ENCODE measurements at places on chromosomes 7 and 10. TPM values are rescaled to one million over a fixed set of nuclear protein-coding genes. Genes with fewer than 3 reads are reported as not detected.

Gene LIPM
- total RNA-seq: not detected

GRCh38 chr10:69973678-69974077, 79.0 kb upstream of the MACROH2A2 start:
- H3K4me1 ChIP-seq: peaks cover 5% of the 10 kb centered on the region
- DNase-seq: peak; percentile 15

GRCh38 chr7:34322841-34323240, 335.2 kb upstream of the NPSR1 start:
- no peak overlapping the region for H3K27ac ChIP-seq
- peaks cover 5% of the 10 kb centered on the region for H3K4me1 ChIP-seq
- H3K4me3 ChIP-seq: no peak overlapping the region
- 0 out of 2 replicates have a peak, but pooled peaks cover under 1% of the 10 kb centered on the region for H3K27me3 ChIP-seq

DNA sequence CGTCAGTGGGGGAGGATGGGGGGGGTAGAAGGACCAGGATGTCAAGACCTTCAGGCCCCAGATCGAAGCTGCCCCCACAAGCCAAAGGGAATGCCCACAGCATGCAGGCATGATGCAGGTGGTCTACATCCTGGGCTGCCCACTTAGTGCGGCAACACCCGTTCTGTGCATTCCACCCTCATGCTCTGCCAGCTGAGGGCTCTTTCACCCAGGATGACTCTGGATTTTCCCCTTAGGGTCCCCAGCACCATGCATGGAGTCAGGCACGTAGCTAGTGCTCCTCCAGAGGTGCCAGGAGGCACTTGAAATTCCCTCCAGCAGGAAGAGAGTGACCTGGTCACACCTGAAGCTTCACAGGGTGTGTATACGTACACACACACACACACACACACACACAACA, 66.2 kb downstream of the SH3PXD2A start:
- no peak for DNase-seq
- peaks cover 3% of the 10 kb centered on the region for H3K4me1 ChIP-seq
- H3K36me3 ChIP-seq: no peaks in the 10 kb centered on the region
- no peak overlapping the region for H3K4me3 ChIP-seq

Gene GIMAP5
- total RNA-seq: not detected

GRCh38 chr10:70592746-70593512, 9.6 kb downstream of the PRF1 start:
- no peak overlapping the region for H3K4me3 ChIP-seq
- H3K27me3 ChIP-seq: peaks cover 35% of the 10 kb centered on the region

DNA sequence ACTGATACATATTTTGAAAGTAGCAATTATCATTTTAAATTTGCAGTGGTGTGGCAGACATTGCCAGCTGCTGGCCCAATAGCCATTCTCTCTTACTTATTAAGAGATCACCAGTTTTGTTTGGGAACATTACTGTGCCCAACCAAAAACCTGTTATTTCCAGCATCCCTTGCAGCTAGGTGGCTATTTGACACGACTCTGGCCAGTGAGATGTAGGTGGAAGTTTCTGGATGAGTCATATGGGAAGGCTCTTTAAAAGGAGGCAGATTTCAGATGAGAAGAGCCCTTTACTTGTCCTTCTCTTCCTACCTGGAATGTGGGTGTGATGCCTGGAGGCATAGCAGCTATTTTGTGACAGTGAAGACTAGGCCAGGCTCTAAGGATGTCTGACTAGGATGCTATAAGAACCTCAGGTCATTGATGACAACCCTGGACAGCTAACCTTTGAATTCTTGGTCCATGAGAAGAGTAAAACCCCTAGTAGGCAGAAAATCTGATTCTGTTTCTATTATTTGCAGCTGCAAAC, 77.9 kb downstream of the CARD11 start:
- H3K4me1 ChIP-seq: no peaks in the 10 kb centered on the region
- no peak for DNase-seq
- H3K27me3 ChIP-seq: 0 out of 2 replicates have a peak, but pooled peaks cover 1% of the 10 kb centered on the region
- H3K36me3 ChIP-seq: no peaks in the 10 kb centered on the region

Gene PTPN20
- total RNA-seq: not detected

DNA sequence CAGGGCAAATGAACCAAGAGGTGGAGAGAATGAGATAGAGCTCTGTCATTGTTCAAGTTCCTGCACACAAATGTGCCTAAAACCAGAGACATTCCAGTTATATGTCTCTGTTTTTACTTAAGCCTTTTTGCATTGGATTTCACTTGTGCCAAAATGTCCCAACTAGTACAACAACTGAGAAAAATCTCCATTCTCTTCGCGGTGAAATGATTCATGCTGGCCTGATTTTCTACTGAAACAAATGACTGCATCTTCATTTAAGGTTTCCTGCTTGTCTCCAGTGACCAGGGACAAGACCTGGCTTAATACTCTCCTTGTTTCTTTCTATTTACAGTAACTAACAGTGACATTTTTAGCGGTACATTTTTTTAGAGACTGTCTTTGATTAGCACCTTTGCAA, 714.9 kb downstream of the KCNMA1 start:
- no peaks in the 10 kb centered on the region for H3K27me3 ChIP-seq
- no peak overlapping the region for H3K4me3 ChIP-seq
- DNase-seq: no peak

- no peaks in the 10 kb centered on the region for H3K36me3 ChIP-seq
- no peaks in the 10 kb centered on the region for H3K4me1 ChIP-seq
- H3K4me3 ChIP-seq: no peak overlapping the region
These were observed 289.6 kb downstream of the POM121L12 start for GRCh38 chr7:53325061-53325460.

- peaks cover 33% of the 10 kb centered on the region for H3K4me1 ChIP-seq
- no peak overlapping the region for H3K4me3 ChIP-seq
- no peak overlapping the region for H3K27ac ChIP-seq
These were observed 100.5 kb upstream of the PPIF start for GRCh38 chr10:79246606-79247275.

DNA sequence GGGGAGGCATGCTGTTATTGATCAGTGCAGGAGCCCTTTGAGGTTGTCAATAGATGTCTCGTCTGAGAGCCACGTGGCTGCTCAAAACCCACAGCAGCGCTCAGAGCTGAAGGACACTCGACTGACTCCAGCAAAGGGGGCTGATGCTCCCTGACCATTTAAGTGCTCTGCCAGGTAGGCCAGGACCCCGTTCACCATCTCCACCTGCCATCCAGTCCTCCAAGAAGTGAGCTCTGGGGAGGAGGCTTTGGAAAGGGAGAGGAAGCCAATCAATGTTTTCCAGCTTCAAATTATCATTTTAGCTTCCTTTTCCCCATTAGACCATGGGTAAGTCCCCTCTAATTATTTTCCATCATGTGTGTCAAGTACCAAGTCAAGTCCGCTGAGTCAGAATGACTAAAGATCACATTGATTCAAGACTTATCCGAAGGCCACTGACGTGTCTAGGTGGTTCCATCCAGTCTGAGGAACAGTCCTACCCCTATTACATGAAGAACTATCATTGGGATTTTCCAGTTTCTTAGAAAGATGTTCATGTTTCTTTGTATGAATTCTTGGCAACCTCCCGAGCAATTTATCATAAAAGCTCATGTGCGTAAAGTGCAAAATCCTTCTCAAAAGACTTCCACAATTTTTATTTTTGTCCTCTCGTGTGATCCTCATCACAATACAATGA, 302.6 kb upstream of the LYZL1 start:
- H3K36me3 ChIP-seq: no peaks in the 10 kb centered on the region
- H3K27me3 ChIP-seq: no peaks in the 10 kb centered on the region
- peaks cover 4% of the 10 kb centered on the region for H3K4me1 ChIP-seq
- DNase-seq: peak; percentile 42
- H3K27ac ChIP-seq: no peak overlapping the region

Gene CYP3A7
- total RNA-seq: not detected

DNA sequence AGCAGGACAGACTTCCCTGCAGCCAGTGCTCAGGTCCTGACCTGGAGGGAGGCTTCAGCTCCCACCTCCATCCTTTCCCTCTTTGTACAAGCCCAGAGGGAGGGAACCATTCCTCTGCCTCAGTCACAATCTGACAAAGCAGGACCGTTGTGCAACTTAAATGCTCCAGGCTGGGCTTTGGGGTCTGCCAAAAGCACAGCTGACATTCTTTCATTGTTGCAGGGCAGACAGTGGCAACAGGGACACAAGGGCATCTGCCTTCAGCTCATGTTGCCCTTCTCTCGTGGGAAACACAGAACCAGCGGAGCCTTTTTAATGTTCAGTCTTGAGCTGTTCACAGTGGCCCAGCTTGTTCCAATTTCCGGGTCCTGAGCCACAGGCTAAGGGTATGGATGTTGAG, 155.7 kb upstream of the TNS3 start:
- H3K4me1 ChIP-seq: peaks cover 8% of the 10 kb centered on the region
- no peak overlapping the region for H3K4me3 ChIP-seq
- no peak overlapping the region for H3K27ac ChIP-seq

Gene CXCL12
- 15.8 TPM for total RNA-seq

DNA sequence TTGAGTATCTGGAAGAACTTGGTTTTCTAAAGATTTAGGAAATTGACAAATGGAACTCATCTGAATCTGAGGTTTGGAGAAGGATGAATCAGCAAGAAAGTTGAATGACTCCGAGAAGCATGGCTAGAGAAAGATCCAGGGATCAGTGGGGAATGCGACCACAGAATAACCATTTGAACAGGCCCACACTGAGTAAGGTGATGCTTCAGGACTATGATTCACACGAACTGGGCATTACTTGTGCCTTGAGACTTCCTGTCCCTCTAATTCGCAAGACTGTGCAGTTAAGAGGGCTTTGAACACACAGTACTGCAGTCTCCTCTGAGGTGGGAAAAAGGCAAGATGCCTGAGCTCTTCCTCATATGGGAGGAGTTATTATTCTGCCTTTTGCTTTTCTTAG, 395.5 kb upstream of the POM121L12 start:
- H3K27me3 ChIP-seq: no peaks in the 10 kb centered on the region
- H3K4me1 ChIP-seq: no peaks in the 10 kb centered on the region
- H3K4me3 ChIP-seq: no peak overlapping the region
- H3K27ac ChIP-seq: no peak overlapping the region
- DNase-seq: no peak

Gene CALHM3
- not detected for total RNA-seq

DNA sequence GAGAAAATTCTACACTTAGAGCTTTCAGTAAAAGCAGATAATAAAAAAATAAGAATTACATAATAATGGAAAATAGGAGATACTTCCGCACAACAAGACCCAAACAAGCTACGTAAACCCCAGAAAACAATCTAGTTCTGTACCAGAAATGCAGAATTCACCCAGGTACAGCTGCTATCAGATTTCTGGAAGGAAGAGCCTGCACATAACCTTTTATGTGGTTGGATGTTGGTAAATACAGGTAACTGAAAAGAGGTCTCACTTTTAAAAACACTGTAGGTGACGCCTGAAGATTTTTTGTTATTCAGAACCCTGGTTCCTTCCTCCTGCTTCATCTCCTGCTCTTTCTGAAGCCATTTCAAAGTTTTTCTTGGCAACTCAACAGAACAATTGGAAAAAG, 29.9 kb downstream of the PANK1 start:
- DNase-seq: no peak
- H3K36me3 ChIP-seq: peaks cover under 1% of the 10 kb centered on the region
- no peaks in the 10 kb centered on the region for H3K27me3 ChIP-seq
- H3K4me3 ChIP-seq: no peak overlapping the region
- no peak overlapping the region for H3K27ac ChIP-seq
- H3K4me1 ChIP-seq: peaks cover 3% of the 10 kb centered on the region

GRCh38 chr10:97490592-97490991, 7.6 kb downstream of the MMS19 start:
- no peak for DNase-seq
- no peaks in the 10 kb centered on the region for H3K27me3 ChIP-seq
- no peak overlapping the region for H3K27ac ChIP-seq
- H3K4me1 ChIP-seq: peaks cover 11% of the 10 kb centered on the region
- H3K4me3 ChIP-seq: no peak overlapping the region
- H3K36me3 ChIP-seq: peaks cover 4% of the 10 kb centered on the region

DNA sequence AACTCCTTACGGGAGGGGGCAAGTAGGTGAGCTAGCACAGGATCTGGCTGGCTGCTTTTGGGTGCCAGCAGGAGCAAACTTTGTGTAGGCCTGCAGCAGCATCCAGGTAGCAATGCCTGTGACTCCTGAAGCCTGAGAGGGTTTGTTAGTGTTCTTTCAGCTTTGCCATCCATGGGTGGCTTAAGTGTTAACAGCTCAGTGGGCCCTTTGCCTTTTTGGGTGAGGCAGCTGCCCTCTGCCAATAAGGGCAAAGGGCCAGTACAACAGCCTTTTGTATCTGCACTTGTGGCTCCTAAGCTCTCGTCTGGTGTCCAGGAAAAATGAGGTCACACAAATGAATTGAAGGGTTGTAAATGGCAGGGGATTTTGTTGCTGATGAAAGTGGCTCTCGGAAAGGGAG, 359.0 kb upstream of the CHRM2 start:
- H3K4me1 ChIP-seq: no peaks in the 10 kb centered on the region
- H3K4me3 ChIP-seq: no peak overlapping the region
- H3K27me3 ChIP-seq: no peaks in the 10 kb centered on the region
- DNase-seq: no peak
- H3K27ac ChIP-seq: no peak overlapping the region
- no peaks in the 10 kb centered on the region for H3K36me3 ChIP-seq

DNA sequence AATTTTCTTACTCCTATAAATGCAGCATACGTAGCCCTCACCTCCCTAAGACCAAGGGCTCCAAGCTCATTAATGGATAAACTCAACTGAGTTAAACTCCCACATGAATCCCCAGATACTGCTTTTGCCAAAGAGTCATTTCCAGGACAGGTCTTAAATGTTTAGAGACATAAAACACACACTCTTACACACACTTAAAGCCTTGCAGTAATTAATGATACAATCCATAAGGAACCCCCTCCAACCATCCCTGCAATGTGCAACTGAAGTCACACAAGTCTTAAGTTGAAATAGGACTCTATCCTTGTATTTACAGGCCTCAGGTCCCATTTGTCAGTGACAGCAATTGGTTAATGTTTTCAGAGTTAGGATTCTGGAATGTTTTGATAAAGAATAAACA, 194.1 kb downstream of the FANK1 start:
- H3K4me1 ChIP-seq: peaks cover 2% of the 10 kb centered on the region
- no peak overlapping the region for H3K27ac ChIP-seq
- no peak for DNase-seq

- H3K36me3 ChIP-seq: peaks cover 18% of the 10 kb centered on the region
- H3K27me3 ChIP-seq: no peaks in the 10 kb centered on the region
- no peak overlapping the region for H3K4me3 ChIP-seq
- no peak for DNase-seq
- H3K27ac ChIP-seq: no peak overlapping the region
These were observed 2.2 kb downstream of the GUSB start for GRCh38 chr7:65979583-65980477.

GRCh38 chr10:61183967-61184366, 240.0 kb upstream of the RHOBTB1 start:
- no peak for DNase-seq
- H3K27me3 ChIP-seq: no peaks in the 10 kb centered on the region
- H3K4me1 ChIP-seq: no peaks in the 10 kb centered on the region
- no peak overlapping the region for H3K4me3 ChIP-seq
- no peak overlapping the region for H3K27ac ChIP-seq

GRCh38 chr10:113651898-113652297, 11.9 kb downstream of the NRAP start:
- DNase-seq: no peak
- no peak overlapping the region for H3K27ac ChIP-seq
- no peaks in the 10 kb centered on the region for H3K4me1 ChIP-seq
- H3K36me3 ChIP-seq: no peaks in the 10 kb centered on the region

DNA sequence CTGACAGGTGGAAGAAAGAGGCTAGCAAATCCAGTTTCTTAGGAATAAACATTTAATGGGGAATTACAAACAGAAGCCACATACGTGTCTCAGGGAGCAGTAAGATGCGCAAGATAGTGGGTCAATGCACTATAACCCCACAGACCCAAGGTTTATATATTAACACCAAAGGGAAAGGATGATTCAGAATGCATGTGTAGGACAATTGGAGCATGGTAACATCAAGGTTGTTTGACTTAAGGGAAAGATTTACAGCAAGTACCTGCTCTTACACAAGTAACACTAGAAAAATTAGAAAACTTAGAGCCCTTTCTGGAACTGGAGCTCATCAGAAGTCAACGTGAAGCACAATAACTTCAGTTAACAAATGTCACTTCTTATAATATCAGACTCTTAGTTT, 161.1 kb upstream of the ZWINT start:
- no peak overlapping the region for H3K27ac ChIP-seq
- H3K36me3 ChIP-seq: no peaks in the 10 kb centered on the region
- no peak overlapping the region for H3K4me3 ChIP-seq
- no peak for DNase-seq

Data from IMR-90 (cell line).